ENCODE measurements at places on chromosomes 7 and 10.

- DNase-seq, result no peak
These were observed 78.8 kb upstream of the GSDME start for GRCh38 chr7:24836084-24836483.

DNA sequence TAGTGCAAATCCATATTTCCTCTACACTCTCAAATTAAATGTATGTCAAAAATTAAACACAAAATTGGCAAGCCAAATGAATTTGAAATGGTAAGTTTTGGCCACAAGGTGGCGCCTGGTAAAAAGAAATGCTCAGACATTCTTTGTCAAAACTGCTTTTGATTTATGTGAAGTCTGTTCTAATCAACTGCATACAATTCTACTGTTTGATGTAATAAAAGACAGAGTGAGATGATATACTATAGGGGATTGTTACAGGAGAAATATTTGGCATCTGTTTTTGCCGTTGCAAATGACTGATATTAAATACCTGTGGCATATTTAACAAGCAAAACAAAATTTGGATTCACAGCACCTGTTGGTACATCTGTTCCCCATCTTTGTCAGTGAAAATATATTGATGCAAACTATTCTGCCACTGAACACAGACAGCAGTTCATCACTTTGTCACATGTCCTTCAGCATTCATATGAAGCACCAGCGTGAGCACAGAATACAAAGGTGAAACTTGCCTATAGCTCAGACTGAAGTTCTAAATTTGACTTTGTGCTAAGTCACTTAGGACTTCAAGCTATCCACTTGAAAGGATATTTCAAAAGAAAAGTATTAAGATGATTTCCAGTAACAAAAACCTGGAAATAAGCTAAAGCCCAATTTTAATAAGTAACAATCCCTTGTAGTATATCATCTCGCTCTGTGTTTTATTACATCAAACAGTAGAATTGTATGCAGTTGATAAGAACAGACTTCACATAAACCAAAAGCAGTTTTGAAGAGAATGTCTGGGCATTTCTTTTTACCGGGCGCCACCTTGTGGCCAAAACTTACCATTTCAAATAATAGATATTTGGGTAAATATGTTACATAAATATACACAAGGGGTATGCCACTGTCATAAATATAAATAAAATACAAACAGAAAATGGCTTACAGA lies 10.2 kb upstream of the CH25H start:
- peak; percentile 16 for DNase-seq

DNA sequence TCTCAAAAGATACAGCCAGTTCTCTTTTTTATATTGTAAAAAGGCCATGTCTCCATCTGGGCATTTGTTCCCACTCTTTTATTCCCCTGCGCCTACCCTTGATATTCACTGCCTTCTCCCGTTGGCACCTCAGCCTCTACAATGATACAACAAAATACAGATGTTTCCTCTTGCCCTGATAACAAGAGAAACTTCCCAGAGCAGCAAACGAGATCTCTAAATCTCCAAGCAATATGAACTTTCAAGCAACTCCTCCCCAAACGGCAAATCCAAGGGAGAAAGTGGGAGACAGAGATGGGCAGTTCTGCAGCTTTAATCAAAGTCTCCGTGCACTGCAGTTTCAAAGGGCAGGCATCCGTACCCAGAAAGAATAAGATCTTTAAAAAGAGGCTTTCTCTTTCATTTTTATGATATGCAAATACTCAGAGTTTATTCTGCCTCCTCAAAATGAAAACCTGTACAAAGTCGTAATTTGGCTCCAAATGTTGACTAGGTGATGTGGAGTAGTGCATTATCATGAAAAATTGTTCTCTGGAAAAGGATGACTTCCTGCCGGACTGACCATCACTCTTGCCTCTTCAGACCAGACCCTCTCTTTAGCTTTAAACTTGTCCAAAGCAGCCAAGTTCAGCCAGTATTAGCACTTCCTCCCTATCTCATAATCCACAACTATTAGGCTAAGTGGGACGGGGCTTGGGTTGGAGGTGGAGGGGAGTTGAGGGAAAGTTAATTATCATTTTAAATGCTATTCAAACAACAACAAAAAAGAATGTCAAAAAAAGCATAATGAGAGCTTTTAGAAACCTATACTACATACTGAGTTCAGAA lies 682 bp downstream of the HGF start:
- DNase-seq, result no peak

DNA sequence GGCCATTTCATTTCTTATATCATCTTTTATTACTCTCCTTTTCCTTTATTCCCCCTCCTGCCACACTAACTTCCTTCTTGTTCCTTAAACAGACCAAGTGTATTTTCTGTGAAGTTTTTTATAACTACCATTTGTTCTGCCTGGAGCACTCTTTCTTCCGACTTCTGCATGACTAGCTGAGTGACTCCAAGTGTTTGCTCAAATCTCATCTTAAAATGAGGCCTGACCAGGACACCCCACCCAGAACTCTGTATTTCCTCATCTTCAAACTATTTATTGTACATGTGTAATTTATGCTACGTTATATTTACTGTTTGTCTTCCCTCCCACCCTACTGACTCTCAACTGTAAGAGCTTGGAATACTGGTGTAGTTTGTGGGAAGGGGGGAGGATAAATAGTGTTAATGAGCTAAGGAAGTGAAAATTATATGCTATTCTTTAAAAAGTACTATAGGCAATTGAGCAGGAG lies 3.2 kb downstream of the MINDY3 start:
- DNase-seq, result no peak

DNA sequence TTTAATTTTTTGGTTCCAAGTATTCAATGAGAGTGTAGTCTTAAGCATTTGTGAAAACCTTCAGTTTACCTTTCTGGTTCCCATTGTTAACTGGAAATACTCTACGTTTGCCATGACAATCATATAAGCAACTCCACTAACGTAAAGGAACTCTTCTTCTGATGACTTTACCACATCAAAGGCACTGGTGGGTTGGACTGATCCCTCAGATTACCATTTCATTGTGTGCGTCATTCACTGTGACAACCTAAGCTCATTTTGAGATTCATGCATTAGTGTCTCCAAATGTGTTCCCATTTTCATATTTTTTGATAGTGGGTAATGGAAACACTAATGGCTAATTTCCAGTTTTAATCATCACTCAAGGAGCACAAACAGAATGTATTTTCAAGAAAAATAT lies 119.9 kb upstream of the COL1A2 start:
- DNase-seq, result no peak

- DNase-seq, result no peak
These were observed 53.6 kb upstream of the ANTXRL start for GRCh38 chr10:46233181-46233580.

DNA sequence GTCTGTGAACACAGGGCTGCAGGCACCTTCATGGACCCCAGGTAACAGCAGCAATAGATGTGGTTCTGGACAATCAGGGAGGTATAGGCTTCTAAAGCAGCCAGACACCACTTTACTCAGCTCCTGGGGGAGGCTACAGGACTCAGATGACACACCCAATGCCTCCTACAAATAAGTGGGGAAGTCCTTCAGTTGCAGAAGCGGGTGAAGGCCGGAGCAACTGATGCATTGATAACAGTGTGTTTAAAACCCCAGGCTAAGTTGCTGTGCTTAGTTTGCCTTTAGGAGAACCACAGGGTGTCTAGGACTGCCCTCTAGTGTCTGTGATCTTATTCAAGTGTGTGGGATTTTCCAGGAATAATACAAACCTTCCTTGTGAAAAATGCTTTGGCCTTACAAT lies 5.9 kb upstream of the ITGA8 start:
- DNase-seq, result peak; percentile 55

DNA sequence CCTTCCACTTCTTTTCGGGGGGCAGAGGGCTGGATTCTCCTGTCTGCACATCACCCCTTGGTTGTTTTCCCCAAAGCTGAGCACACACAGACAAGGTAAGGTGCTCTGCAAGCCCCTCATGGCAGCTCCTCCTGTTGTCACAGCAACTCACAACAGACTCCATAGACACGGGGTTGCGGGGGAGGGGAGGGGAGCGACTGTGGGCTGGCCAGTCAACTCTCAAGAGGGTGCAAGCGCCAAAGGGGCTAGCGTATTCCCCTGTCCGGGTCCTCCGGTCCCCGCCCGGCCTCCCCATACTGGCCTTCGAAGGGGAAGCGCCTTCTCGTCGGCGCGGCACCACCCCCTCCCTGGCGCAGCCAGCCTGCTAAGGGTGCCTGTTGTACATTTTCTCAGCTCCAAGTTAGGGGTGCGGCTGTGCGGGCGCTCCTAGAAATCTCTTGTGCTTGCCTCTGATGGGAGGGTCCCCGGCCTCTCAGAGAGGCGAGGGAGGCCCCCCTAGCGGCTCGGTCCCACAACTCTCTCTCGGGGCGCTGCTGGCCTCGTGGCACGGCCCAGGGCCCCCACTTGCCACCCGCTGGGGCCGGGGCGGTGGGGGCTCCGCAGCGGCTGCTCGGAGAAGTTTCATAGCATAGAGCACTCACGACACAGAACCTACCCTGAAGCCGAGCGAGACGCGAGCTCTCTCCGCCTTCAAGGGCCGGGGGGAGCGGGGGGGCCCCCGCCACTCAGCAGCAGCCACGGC lies 498 bp downstream of the RHOBTB1 start:
- peak; percentile 15 for DNase-seq

DNA sequence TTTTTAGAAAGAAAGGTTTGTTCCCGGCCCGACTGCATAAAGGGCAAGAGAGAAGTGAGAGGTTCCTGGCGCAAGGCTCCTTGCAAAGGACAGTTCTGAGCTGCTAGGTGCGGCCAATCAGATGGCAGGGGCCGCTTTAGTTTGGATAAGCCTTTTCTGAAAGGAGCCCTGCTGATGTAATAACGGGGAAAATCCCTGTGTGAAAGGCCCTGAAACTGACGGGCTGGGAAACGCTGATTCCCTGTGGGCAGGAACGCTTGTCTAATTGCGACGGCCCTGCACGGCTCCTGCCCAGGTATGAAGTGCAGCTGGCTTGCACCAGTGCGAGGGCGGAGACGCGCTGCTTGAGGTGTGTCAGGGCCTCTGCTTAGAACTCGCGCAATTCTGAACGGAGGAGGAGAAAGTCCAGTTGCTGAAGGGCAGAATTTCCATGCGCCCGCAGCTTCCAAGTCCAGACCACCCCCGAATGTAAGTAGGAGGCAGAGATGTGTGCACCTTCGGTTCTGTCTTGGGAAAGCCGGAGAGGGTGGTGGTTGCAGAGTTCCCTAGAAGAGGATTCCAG lies 30.5 kb downstream of the TACC2 start:
- DNase-seq, result no peak

GRCh38 chr10:116723428-116724281 lies 18.7 kb downstream of the HSPA12A start:
- no peak for DNase-seq

GRCh38 chr7:39754326-39755120 lies 131.2 kb downstream of the RALA start:
- peak; percentile 29 for DNase-seq

GRCh38 chr10:119197921-119198320 lies 9.4 kb upstream of the GRK5 start:
- no peak for DNase-seq

GRCh38 chr10:98320486-98321185 lies 52.6 kb upstream of the LOXL4 start:
- DNase-seq, result no peak

DNA sequence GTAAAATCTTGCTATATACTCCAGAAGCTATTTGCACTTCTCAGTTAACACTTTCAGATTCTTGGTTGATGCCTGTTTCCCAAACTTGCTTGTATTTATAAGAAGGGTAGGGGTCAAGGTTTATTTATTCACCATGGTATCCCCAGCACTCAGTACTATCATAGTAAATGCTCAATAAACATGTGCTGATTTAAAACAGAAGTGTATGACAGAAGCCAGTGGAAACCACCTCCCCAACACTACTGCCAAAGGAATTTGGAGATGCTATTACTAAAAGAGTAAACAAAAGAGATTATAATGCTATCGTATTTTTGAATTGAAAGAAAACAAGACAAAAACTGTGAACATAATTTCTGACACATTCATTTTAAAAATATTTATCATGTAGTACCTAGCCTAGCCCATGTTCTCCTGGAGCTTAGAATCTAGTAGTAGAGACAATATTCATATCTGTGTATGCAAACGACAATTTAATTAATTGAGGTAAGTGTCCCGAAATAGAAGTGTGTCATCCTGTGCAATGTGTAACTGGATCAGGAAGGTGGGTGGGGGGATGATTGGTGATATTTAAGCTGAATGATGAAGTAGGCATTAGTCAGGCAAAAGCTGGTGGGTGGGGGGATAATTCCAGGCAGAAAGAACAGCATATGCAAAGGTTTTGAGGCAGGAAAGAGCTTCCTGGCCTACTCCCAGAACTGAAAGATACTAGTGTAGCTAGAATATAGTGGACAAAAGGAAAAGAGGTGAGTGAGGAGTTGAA lies 77.5 kb downstream of the HGF start:
- no peak for DNase-seq

- no peak for DNase-seq
These were observed 39.3 kb downstream of the RAPGEF5 start for GRCh38 chr7:22317632-22318031.

DNA sequence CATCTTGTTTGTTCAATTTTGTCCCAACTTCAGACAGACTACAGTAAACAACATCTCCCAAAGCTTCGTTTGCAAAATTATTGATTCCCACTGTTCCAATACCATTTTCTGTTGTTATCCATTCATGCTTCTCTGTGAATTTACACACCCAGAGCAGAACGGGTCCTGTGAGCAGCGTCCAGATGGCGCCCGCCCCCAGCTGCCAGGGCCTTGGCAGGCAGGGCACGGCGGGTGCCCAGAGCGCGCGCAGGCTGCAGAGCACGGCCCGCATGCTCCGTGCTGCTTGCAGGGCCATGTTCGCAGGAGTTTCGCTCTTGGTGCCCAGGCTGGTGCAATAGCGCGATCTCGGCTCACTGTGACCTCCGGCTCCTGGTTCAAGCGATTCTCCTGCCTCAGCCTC lies 32.5 kb upstream of the SEPTIN7 start:
- DNase-seq, result no peak

GRCh38 chr7:105587909-105588635 lies 6.8 kb upstream of the EFCAB10 start:
- no peak for DNase-seq

DNA sequence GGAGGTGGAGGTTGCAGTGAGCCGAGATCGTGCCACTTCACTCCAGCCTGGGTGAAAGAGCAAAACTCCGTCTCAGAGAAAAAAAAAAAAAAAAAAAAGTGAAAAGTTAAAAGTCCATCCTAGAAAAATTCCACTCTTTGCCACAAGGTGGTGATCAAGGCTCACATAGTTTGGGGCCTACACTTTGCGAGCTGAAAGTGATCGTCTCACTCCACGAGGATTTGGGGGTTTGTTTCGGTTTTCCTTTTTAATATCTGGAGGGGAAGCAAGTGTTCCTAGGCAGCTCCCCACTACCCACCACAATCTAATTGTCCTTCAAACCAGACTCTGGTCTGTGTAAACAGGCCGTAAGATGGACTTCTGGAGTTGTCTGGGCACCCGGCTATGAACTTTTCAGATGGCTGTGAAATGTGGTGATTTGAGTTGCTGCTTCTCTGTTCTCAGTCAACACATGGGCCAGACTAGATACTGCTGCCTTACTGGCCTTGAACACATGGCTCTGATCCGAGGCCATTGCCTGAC lies 27.1 kb downstream of the PRLHR start:
- DNase-seq, result no peak

- no peak for DNase-seq
These were observed 127.2 kb downstream of the CELF2 start for GRCh38 chr10:11144626-11145494.

GRCh38 chr7:593324-594115 lies 73.9 kb upstream of the PDGFA start:
- DNase-seq, result no peak

All from amniotic stem cell (primary cell).